ENCODE measurements at places on chromosomes 3 and 15. TPM values are rescaled to one million over a fixed set of nuclear protein-coding genes. Genes with fewer than 3 reads are reported as not detected.
A peak's percentile ranks its signal among the peaks of the same experiment; 100 is the strongest.

- H3K4me3 ChIP-seq: no peak overlapping the region
- no peak for DNase-seq
Observed at GRCh38 chr15:80031841-80032240, 27.6 kb upstream of the ZFAND6 start.

- no peak for DNase-seq
- H3K27me3 ChIP-seq: no peaks in the 10 kb centered on the region
- no peak overlapping the region for H3K27ac ChIP-seq
- H3K36me3 ChIP-seq: no peaks in the 10 kb centered on the region
- H3K4me3 ChIP-seq: no peak overlapping the region
Observed at GRCh38 chr15:81286621-81287121, 37.3 kb downstream of the STARD5 start.

GRCh38 chr15:67383899-67384298 lies 129.3 kb downstream of the IQCH start:
- H3K27ac ChIP-seq: no peak overlapping the region
- H3K27me3 ChIP-seq: no peaks in the 10 kb centered on the region
- H3K36me3 ChIP-seq: no peaks in the 10 kb centered on the region
- no peaks in the 10 kb centered on the region for H3K4me1 ChIP-seq

DNA sequence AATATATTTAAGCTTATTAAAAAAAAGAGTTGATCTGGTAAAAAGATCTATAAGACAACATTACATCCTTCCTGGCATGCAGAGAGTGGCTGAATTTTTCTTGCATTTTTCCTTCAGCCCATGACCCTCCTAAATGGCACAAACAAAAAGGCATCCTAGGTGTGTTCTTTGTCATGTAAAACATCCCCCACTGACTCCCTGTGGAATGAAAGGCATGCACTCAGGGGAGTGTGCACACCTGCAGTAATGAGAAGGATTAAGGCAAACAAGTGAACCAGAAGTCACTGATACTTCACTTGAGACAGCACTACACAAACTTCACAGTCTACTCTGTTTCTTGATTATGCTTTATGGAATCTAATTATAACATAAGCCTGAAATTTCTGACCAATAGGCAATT lies 195.0 kb downstream of the RBMS3 start:
- H3K36me3 ChIP-seq: no peaks in the 10 kb centered on the region
- H3K4me3 ChIP-seq: peak overlapping the region; percentile 24
- peak overlapping the region; percentile 77 for H3K27ac ChIP-seq
- H3K27me3 ChIP-seq: no peaks in the 10 kb centered on the region

DNA sequence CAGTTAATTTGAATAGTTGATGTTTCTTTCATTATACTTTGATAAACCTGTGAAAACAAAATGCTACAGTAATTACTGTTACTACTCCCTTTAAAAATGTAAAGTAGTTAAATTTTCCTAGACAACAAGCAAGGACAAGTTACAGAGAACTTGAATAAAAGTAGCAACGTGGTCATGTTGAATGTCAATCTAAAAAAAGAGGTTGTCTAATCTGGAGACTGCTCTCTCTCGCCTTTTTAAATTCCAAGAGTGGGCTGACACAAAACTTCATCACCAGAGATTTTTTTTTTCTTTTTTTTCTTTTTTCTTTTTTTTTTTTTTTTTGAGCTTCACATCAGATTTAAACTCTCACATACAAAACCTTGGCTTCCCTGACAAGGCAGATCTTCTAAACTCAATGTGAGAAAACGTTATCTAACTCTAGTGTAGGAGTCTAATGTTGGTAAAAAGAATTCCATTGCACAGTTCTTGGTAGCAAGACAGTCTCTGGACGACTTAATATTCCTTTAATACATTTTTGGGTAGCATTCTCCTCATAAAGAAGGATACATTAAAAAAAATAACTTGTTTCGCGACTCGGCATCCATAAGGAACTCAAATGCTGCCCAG lies 4.1 kb downstream of the FOXP1 start:
- no peak for DNase-seq
- H3K36me3 ChIP-seq: peaks cover 7% of the 10 kb centered on the region
- no peak overlapping the region for H3K27ac ChIP-seq

The IQCF2 gene
- not detected for total RNA-seq

DNA sequence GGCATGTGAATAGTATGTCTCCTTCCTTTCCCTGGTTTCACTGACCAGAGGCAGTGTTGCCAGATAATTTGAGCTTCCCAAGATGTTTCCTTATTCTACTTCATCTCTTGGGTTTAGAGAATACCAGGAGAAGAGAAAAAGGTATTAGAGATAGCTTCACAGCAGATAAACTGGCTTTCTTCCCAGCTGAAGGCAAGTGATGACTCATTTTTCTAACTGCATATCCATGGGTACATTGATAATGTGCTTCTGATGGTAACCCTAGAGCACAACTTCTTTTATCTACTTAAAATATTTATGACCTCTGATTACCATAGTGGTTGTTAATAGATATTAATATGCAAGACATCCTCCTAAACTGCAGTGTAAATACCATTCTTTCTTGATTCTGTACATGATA lies 34.6 kb upstream of the CMTM8 start:
- H3K27me3 ChIP-seq: no peaks in the 10 kb centered on the region
- DNase-seq: no peak
- H3K4me3 ChIP-seq: no peak overlapping the region
- no peak overlapping the region for H3K27ac ChIP-seq

GRCh38 chr3:150114873-150115540 lies 144.3 kb upstream of the PFN2 start:
- no peak for DNase-seq
- H3K27me3 ChIP-seq: no peaks in the 10 kb centered on the region
- no peaks in the 10 kb centered on the region for H3K36me3 ChIP-seq
- peaks cover 9% of the 10 kb centered on the region for H3K4me1 ChIP-seq

GRCh38 chr3:86695752-86696151 lies 295.2 kb downstream of the VGLL3 start:
- H3K27me3 ChIP-seq: no peaks in the 10 kb centered on the region
- H3K36me3 ChIP-seq: no peaks in the 10 kb centered on the region
- H3K27ac ChIP-seq: no peak overlapping the region

The GBE1 gene
- total RNA-seq: 13.2 TPM

GRCh38 chr3:195558602-195559001 lies 15.5 kb upstream of the PPP1R2 start:
- no peak for DNase-seq
- H3K4me1 ChIP-seq: no peaks in the 10 kb centered on the region
- no peak overlapping the region for H3K27ac ChIP-seq
- H3K36me3 ChIP-seq: no peaks in the 10 kb centered on the region
- no peaks in the 10 kb centered on the region for H3K27me3 ChIP-seq
- no peak overlapping the region for H3K4me3 ChIP-seq

- no peaks in the 10 kb centered on the region for H3K36me3 ChIP-seq
- no peaks in the 10 kb centered on the region for H3K27me3 ChIP-seq
- peaks cover 7% of the 10 kb centered on the region for H3K4me1 ChIP-seq
Observed at GRCh38 chr15:90153658-90154057, 47.5 kb upstream of the SEMA4B start.

DNA sequence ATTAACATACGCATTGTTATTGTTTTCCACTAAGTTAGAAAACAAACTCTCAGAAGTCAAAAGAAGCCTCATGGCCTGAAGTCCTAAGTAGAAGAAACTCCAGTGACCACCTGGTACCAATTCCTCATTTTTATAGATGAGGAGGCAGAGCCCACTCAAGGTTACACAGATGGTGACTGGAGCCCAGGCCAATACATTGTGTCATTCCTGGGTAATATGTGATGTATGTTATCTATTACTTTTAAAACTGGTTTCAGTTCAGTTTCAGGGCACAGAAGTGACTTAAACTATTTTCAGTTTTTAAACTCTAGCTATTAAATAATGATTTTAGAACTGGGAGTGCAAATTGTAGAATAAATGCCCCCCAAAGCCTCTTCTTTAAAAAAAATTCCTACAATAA lies 66.7 kb upstream of the STXBP5L start:
- H3K27me3 ChIP-seq: no peaks in the 10 kb centered on the region
- no peaks in the 10 kb centered on the region for H3K4me1 ChIP-seq
- no peak overlapping the region for H3K4me3 ChIP-seq
- no peak overlapping the region for H3K27ac ChIP-seq

DNA sequence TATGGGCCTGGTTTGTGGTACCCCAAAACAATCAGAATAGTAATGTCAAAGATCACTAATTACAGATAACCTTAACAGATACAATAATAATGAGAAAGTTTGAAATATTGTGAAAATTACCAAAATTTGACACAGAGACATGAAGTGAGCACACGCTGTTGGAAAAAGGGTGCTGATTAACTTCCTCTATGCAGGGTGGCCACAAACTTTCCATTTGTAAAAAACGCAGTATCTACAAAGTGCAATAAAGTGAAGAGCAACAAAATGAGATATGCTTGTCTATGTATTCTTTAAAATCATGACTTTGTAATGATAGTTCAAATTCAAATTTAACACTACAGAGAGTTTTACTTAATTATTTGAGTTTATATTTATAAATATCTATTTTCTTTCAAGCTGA lies 7.6 kb upstream of the TIGIT start:
- H3K4me3 ChIP-seq: no peak overlapping the region
- H3K36me3 ChIP-seq: no peaks in the 10 kb centered on the region
- H3K4me1 ChIP-seq: peaks cover 4% of the 10 kb centered on the region
- DNase-seq: no peak

The SCN11A gene
- total RNA-seq: 0.17 TPM

DNA sequence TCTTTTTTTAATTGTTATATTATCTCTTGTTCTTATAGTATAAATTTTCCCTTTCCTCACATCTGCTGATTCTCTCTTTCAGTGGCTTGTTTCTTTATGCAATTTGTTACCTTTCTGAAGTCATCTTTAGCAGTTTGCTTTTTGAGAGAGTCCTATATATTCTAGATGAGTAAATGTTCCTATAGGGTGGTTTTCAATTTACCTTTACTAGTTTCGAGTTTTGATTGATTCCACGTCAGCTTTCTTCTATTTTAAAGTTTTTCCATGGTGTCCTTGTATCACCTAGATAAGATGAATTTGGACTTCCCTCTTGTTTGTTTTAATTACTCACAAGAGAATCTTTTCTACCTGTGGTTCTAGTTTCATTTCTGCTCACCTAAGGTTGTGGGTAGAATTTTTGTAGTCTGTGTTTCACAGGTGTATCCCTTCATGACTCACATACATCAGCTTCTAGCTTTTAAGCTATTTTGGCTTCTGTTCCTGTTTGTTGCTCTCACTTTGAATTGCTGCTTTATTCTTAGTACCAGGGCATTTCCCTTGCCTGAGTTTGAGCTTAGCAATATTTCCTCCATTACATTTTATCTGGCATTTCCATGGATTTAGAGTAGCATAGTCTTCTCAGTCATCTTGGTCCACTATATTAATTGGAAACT lies 6.4 kb downstream of the TEX9 start:
- H3K4me1 ChIP-seq: no peaks in the 10 kb centered on the region
- peaks cover 6% of the 10 kb centered on the region for H3K36me3 ChIP-seq
- H3K27ac ChIP-seq: no peak overlapping the region
- DNase-seq: no peak

- no peak overlapping the region for H3K4me3 ChIP-seq
- no peak overlapping the region for H3K27ac ChIP-seq
- H3K4me1 ChIP-seq: peaks cover 3% of the 10 kb centered on the region
- DNase-seq: no peak
Observed at GRCh38 chr3:194691481-194692283, 6.0 kb downstream of the FAM43A start.

The SLC12A1 gene
- 0.04 TPM for total RNA-seq

- DNase-seq: no peak
- no peaks in the 10 kb centered on the region for H3K27me3 ChIP-seq
- H3K4me1 ChIP-seq: no peaks in the 10 kb centered on the region
- H3K36me3 ChIP-seq: no peaks in the 10 kb centered on the region
- no peak overlapping the region for H3K4me3 ChIP-seq
Observed at GRCh38 chr3:22585504-22585903, 617.6 kb upstream of the UBE2E2 start.

DNA sequence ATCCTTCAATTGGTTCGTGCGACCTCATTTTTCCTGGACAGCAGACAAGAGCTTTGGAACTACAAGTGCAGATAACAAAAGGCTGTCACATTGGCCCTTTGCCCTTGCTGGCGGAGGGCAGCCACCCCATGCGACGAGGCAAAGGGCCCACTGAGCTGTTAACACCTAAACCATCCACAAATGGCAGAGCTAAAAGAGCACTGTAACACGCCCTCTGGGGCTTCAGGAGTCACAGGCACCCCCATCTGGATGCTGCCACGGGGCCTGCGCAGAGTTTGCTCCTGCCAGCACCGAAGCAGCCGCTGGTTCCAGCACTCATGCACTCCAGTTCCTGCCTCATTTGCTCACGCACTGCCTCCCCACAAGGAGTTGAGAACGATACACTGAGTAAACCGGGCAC lies 524.9 kb downstream of the ZNF385D start:
- no peak overlapping the region for H3K4me3 ChIP-seq
- peaks cover 9% of the 10 kb centered on the region for H3K27me3 ChIP-seq
- H3K27ac ChIP-seq: no peak overlapping the region

The COL6A6 gene
- total RNA-seq: 0.07 TPM

The ZDHHC19 gene
- total RNA-seq: 2.2 TPM

The CPEB1 gene
- total RNA-seq: 1.5 TPM

DNA sequence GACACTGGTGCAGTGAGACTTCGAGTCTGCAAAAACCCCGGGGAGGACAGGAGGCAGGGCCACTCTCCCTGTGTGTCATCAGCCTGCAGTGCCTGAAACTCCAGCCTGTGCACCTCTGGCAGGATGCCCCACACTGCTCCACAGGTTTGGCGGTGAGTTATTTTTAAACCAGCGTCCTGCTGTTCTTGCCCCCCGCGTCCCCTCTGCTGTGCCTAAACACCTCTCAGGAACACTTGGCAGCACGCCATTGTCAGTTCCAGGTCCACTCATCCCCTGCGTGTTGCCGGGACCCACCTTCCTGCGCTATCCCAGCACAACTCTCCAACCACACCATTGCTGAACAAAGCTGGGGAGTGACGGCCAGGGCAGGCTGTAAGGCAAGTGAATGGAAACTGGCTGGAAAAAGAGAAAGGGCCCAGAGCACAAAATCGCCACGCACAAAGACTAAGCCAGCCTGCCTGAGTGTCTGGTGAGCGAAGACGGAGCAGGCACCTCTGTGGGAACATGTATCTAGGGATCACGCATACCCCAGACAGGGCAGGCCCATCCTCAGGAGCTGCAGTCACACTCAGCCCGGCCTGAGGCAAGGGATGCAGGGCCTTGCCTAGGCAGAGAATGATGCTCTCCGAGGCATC lies 3.1 kb upstream of the PLA2G4F start:
- no peaks in the 10 kb centered on the region for H3K4me1 ChIP-seq
- H3K27me3 ChIP-seq: no peaks in the 10 kb centered on the region
- H3K27ac ChIP-seq: no peak overlapping the region
- H3K4me3 ChIP-seq: no peak overlapping the region

GRCh38 chr3:151282921-151283320 lies 4.6 kb upstream of the P2RY14 start:
- no peak overlapping the region for H3K27ac ChIP-seq
- DNase-seq: no peak
- H3K4me3 ChIP-seq: no peak overlapping the region
- no peaks in the 10 kb centered on the region for H3K4me1 ChIP-seq
- H3K27me3 ChIP-seq: no peaks in the 10 kb centered on the region

The KBTBD13 gene
- total RNA-seq: not detected

All from H9 (cell line).